ENCODE measurements at places on chromosomes 16 and 17. TPM values are rescaled to one million over a fixed set of nuclear protein-coding genes. Genes with fewer than 3 reads are reported as not detected.

Gene XAF1
- total RNA-seq, result 12.8 TPM

Gene CD79B
- 1.3 TPM for total RNA-seq

Gene GGT6
- not detected for total RNA-seq

Gene ACSM2A
- under 0.01 TPM for total RNA-seq

Gene ZFPM1
- 4.7 TPM for total RNA-seq

Gene COQ7
- 14.9 TPM for total RNA-seq

Gene VKORC1
- 65.3 TPM for total RNA-seq
